ENCODE measurements at places on chromosomes 6 and 20.

DNA sequence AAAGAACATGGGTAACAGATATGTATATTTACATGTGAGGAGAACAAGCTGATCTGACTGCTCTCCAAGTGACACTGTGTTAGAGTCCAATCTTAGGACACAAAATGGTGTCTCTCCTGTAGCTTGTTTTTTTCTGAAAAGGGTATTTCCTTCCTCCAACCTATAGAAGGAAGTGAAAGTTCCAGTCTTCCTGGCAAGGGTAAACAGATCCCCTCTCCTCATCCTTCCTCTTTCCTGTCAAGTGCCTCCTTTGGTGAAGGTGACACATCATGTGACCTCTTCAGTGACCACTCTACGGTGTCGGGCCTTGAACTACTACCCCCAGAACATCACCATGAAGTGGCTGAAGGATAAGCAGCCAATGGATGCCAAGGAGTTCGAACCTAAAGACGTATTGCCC, 5.2 kb downstream of the HFE start:
- DNase-seq, result peak; percentile 45

DNA sequence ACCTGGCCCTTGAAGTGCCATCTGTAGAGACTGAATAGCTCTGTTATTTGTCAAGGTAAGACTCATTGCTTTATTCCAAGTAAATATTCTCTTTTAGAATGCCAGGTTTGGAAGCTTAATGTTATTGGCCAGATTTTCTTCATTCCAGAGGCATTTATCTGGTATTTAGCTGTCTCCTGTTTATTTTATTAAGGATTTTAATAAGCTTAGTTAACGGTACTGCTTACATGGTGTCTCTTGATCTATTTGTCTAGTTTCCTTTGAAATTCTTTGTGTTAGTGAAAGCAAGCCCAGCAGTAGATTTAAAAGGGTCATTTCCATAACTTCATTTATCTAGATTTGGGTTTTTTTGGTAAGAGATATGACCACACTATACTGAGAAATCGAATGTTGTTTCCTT, 7.7 kb downstream of the RALY start:
- DNase-seq, result no peak

DNA sequence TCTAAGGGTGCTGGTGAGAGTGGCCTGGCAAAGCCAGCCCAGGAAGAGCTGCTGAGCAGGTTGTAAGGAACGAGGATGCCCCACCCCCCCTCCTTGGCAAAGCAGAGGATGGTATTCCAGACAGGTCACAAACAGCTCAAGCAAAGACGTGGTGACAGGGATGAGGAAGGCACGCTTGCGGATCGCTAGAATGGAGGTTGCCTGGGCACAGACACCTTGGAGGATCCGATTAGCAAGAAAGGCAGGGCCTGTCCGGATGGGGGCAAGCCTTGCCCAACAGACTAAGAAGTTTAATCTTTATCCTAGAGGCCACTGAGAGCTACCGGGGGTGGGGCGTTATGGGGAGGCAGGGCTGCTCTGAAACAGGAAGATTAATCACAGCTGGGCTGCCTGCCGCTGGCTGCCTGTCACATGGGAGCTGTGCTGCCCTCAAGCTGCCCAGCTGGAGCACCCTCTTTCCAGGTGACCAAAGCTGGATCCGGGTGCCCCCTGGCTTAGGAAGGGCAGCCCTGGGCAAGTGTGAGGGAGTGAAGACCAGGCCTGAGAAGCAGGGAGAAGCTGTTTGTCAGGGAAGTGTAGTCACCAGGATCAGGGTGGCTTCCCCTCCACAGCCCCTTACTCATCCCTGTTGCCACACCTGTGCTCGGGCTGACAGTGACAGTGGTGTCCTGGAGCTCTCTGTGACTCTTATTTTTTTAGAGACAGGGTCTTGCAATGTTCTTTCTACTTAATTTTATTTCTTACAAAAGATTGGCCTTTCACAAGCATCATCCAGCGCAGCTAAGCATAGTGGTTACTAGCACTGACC, 9.1 kb upstream of the MAPK13 start:
- DNase-seq, result peak; percentile 71

DNA sequence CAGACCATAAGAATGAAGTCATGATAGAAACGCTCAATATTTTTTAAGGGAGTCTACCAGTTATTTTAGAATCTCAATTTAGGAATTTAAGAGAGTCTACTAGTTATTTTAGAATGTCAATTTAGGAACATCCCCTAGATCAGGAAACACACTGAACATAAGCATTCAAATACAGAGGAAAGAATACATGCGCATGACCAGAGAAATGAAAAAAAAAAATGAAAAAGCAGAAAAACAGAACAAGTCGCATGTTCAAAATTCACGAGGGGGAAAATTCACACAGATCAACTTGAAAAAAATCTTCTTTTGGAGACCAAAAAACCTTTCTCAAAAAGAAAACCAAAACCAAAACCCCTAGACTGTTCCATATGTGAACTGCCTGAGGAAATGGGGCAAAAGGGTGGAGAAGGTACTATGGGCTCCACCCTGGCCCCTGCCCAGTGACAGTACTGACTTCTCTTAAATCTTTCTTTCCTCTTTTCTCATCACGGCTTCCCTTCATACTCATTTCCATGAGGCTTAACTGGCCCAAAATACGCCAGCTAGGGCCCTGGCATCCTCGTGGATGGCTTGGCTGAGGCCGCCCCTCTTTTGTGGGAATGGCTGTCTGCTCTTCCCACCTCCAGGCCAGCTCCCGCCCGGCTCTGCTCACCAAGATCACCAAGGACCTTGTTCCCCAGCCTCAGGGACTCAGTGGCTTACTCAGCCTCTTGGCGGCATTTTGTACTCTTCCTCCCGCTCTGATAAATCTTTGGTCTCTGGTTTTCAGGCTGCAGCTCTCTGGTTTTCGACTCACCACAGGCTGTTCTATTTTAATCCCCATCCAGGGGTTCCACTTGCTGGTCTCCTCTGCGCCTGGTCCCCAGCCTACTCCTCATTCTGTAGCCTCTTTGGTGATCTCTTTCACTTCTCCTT, 11.2 kb downstream of the ZBTB2 start:
- DNase-seq, result peak; percentile 21

DNA sequence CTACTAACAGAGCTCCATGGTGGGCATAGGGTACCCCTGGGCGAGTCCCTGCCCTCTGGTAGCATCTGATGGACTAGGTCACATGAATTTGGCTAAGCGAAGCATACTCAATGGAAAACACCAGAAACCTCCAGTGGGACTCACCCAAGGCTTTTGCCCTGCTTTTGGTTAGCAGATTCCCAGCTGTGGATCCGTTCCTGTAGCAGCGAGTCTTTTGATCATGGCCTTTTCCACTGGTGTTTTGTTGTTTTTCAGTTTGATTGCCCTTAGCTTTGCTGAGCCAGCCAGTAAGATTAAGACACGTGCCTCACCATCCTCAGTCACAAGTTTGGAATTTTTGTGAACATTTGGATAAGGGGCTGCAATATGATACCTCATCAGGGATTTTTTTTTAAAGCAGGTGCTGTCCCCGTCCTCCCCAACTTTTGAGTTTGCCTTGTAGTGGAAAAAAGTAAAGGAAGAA, 8.0 kb downstream of the TNFAIP3 start:
- no peak for DNase-seq

DNA sequence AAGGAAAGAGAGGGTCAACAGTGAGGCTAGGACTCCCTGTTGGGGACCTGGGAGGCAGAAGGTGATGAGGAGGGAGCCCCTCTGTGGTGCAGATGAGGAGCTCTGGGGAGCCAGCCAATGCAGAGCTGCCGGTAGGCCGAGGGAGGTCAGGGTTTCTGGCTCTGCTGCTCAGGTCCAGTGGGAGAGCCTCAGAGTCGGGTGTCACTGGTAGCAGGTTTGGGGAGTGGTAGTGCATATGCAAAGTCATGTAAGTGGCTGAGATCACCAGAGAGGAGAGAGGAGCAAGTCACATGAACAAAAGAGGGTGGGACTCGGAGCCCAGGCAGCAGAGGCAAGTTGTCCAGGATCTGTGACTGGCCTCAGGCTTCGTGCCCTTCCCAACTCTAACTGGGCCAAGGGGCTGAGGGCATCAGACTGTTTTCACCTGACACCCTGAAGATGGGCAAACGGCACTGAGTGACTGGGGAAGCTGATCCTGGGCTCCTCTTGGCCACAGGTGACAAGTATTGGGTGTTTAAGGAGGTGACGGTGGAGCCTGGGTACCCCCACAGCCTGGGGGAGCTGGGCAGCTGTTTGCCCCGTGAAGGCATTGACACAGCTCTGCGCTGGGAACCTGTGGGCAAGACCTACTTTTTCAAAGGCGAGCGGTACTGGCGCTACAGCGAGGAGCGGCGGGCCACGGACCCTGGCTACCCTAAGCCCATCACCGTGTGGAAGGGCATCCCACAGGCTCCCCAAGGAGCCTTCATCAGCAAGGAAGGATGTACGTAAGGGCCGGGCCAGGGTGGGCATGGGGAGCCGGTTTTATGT, 6.6 kb downstream of the MMP24OS start:
- no peak for DNase-seq

GRCh38 chr6:17881085-17881858, 106.2 kb downstream of the KIF13A start:
- peak; percentile 76 for DNase-seq

DNA sequence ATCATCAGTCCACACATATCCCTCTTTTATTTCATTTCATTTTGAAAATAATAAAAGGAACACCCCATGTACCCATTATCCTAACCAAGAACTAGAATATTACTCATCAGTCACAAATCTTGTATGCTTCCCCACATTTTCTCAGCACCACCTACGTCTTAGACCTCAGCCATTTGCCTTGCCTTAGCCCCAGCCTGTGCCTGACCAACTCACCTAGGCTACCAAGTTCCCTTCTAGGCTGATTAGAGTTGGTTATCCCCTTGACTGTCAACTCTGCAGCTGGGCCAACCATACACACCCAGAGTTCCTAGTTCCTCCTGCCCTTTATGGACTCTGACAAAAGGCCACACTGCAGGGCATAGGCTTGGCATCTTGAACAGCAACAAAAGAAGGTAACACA, 33.4 kb upstream of the IPCEF1 start:
- DNase-seq, result no peak

DNA sequence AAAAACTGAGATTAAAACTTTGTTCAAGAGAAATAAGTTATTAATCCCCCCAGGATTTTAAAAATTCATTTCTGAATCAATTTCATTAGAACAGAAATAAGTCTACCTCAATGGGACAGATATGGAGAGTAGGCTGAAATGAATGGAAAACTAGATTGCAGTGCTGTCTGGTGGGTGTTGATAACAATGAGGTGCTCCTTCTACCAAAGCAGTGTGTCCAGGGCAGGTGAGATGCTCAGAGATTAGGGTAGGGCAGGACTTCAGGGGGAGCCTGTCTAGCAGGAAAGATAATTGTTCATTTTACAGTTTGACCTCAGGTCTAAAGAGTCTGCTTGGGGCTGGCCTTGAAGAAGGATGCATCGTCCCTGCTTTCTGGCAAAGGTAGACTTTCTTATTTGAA, 38.0 kb upstream of the MYLIP start:
- no peak for DNase-seq

DNA sequence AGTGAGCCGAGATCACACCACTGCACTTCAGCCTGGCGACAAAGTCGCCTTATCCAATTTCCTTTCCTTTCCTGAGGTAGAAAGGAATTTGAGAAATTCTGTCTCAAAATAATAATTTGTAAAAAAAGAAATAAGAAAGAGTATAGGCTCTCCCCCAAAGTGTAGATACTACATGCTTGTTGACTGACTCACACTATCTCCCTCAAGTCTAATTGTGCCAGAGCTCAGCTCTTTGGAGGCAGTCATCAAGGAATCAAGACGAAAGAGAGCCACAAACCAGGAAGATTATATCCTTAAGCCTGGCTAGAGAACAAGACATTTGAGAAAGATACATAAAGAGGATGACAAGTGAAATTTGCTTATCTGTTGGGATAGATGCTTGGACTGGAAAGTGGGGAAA, 3.7 kb upstream of the FKBPL start:
- DNase-seq, result no peak

DNA sequence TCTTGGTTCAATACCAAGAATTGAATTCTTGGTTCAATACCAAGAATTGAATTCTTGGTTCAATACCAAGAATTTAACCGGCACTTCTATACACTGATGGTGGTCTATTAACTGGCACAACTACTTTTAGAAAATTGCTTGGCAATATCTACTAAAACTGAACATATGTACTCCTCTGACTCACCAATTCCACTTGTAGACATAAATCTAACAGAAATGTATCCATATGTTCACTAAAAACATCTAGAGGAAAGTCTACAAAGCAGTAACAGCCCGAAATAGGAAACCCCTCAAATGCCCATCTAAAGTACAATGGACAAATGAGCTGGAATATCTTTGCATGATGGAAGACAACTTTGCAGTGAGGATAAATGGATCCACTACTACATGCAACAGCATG, 71.9 kb downstream of the KIF16B start:
- DNase-seq, result no peak

- DNase-seq, result no peak
These were observed 3.5 kb downstream of the FOXO3 start for GRCh38 chr6:108564178-108564577.

- DNase-seq, result no peak
These were observed 402.0 kb downstream of the MAFB start for GRCh38 chr20:40286975-40287531.

DNA sequence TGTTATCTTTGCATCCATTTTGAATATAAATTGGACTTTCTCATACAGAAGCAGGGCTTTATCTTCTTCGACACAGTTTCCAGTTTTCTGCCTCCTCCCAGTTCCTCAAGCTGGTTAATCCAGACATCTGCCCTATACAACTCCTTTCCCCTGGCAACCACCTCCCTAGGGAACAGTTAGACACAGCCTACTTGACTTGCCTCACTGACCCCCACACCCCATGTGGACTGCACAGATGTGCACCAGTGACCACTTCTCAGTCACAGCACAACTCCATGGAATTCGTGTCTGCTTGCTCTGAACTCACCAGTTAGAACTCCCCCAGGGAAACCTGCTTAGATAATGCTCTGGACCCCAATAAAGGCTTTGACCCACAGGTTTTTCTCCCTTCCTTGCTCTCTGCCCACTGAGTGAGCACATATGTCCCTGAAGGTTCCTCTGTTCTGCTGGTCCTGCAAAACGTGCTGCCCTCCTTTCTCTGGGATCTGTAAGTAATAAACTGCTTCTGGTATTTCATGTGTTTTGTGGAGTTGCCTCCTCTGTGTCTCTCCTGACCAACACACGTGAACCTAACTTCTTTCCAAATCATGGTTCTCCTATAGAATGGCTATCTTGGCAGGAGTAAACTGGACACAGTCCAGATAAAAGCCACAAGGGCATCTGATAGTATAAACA, 351.2 kb downstream of the CD83 start:
- no peak for DNase-seq

- DNase-seq, result no peak
These were observed 2.3 kb downstream of the CD2AP start for GRCh38 chr6:47479874-47480273.

- no peak for DNase-seq
These were observed 181.1 kb upstream of the TAB2 start for GRCh38 chr6:149136273-149136912.

GRCh38 chr6:4401408-4402368, 266.3 kb upstream of the ECI2 start:
- no peak for DNase-seq

Measured in inflammatory macrophage (primary cell).